ENCODE measurements at places on chromosomes 7 and 10.

DNA sequence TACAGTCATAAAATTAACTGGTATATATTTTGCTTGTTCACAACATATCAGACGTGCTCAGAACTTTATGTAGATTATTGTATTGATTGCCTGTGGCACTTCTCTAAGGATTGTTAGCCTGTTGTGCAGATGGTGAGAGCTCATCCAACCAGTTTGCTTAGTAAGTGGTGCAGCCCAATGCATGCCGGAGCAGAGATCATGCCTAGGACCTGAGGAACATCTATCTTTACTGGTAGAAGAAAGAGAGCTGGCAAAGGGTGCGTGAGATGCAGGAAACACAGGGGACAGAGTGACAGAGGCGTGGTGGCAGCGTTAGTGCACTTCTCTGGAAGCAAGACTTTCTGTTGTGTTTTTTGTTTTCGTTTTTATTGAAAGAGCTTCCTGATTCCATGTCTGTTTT lies 35.9 kb downstream of the CCM2 start:
- DNase-seq: no peak

GRCh38 chr10:43233601-43234430 lies 33.0 kb downstream of the RASGEF1A start:
- DNase-seq: no peak

- no peak for DNase-seq
Observed at GRCh38 chr7:41855798-41856197, 152.9 kb upstream of the INHBA start.

DNA sequence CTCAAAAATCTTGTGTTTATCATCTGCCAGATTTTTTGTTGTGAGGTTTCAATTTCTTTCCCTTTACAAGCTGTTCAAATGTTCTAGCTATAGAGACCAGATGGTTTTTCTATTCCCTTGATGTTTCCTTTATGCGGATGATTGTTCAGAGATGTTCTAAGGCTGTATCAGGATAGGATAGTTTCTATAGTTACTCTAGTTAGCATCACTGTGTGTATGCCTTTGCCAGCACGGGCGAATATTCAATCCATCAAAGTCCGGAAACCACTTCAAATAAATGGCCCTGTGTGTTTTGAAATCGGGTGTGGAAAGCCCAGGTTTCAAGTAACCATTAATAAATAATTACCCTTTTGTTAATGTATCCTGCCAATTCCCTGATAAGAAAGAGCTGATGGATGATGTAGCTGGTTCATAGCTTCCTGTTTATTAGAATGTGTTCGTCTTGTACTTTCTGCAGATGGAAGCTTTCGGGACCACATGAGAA lies 149.8 kb upstream of the PRKCQ start:
- DNase-seq: no peak

GRCh38 chr7:27129729-27130539 lies 623 bp downstream of the HOXA4 start:
- DNase-seq: no peak

DNA sequence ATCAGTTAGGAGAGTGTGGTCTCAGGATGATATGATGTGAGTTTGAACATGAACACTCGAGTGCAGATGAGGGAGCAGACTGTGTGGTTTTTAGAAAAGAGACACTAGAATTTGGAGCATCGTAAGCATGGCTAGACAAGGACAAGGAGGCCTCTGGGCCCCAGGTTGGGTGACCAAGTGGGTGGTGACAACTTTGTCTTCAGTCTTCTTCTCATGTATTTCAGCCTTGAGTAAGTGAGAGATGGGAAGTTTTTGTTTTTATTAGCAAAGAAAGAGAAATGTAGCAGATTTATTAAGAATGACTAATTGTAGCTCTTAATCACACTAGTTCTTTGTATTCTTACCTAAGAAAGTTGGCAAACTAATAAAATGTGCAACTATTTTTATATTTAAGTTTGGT lies 16.3 kb downstream of the TES start:
- DNase-seq: no peak

- no peak for DNase-seq
Observed at GRCh38 chr7:157431173-157431950, 94.6 kb downstream of the DNAJB6 start.

DNA sequence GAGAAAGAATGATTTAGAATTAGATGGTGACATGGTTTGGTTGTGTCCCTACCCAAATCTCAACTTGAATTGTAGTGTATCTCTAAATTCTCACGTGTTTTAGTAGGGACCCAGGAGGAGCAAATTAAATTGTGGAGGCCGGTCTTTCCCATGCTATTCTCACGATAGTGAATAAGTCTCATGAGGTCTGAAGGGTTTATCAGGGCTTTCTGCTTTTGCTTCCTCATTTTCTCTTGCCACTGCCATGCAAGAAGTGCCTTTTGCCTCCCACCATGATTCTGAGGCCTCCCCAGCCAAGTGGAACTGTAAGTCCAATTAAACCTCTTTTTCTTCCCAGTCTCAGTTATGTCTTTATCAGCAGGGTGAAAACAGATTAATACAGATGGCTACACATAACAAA lies 167.4 kb upstream of the SVIL start:
- no peak for DNase-seq

DNA sequence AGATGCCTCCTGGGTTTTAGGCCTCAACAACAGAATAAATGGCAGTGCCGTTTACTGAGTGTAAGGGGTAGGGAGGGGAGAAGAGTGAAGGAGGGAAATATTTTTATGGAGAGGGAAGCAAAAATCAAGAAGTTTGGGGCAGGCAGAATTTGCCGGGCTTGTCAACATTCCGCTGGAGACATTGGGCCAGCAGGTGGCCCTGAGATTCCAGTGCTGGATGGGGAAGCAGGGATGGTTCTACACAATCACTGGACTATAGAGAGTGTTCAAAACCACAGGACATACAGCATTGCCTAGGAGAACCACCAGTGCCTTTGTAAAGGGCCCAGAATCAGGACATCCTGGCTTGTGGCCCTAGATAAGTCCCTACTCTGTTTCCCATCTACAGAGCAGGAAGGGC lies 598.6 kb upstream of the MGMT start:
- no peak for DNase-seq

DNA sequence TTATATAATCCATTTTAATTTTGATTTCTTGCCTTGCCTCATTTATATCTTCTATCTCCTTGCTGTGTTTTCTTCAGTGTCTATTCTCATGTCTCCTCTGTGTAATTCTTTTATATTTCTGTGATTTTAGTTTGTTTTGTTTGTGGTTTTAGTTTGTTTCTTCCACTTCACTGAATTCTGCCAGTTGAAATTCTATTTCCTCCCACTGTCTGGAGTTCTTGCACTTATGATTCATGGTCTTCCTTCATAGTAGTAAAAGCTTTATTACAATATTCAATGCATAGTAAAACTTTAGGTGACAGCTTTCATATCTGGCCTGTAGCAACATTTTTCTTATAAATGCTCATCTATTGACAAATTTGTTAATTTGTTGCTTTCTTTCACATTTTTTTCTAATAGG lies 113.3 kb downstream of the MAGI2 start:
- DNase-seq: no peak

DNA sequence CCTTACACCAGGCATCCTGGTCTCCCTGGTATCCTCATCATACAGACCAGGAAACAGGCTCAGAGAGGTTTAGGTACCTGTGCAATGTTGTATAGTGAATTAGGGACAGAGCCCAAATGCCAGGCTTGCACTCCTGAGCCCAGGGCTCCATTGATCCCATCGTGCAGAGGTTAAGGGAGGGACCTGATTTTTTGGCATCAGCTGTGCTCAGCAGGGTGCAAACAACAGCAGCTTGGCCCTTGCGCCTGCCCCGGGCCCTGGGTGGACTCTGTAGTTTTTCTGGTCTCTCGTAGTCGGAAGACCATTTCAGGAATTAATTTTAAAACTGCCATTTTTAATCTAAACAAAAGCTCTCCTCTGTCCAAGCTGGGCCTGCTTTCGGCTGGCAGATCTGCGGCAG lies 79.2 kb downstream of the COL26A1 start:
- no peak for DNase-seq

DNA sequence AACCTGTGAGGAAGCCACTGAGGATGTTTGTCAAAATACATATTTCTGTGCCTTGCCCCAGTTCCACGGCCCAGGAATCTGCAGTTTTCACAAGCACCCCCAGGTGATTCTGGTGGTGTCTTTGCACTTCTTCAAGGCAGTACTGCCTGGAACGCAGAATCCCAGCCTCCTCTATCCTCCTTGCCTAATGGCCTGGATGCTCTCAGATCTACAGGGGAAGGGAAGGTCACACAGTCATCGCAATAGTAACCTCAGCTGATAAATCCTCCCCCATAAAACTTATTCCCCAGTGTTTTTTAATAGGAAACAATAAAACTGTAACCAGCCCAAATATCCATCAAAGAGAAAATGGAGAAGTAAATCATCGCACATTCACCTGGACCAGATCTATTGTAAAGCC lies 78.3 kb downstream of the EGFR start:
- DNase-seq: no peak

- DNase-seq: no peak
Observed at GRCh38 chr7:94176694-94177200, 172.6 kb upstream of the BET1 start.

DNA sequence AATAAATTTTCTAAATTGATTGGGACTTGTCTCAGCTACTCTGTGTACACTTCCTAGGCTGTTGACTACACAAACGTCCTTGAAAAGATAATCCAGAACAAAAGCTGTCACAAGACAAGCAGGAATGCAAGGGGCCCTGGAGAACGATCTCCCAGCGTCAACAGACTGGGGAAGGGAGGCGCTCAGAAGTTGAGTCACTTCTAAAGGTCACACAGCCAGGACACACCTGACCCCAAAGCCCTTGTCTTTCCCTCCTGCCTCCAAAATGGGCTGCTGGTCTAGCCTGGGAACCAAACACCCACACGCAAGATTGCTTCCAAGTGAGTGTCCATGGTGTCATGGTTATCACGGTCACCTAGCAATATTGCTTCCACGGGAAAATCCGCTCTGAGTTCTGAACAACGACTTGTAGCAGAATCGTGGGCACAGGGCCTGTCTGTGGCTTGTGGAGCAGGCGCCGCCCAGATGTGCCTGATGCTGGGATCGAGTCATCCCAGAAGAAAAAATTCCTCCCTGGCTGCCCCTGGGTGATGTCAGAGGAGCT lies 49.8 kb downstream of the SPOCK2 start:
- no peak for DNase-seq

DNA sequence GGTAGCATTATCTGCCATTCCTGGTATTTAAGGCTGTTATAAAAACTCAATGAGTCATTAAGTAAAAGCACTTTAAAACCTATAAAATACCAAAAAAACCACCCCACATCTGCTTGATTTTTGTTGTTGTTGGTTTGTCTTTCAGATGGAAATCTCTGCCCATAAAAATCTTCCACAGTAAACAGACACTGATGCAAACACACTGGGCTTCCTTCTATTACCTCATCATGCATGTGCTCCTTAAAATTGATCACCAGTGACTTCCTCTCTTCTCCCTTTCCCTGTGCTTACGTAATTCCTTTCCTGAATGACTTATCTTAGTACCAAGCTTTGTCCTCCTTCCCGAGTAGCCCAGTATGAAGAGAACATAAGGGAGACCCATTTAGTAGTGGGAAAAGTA lies 167.2 kb downstream of the EVX1 start:
- DNase-seq: no peak

- DNase-seq: no peak
Observed at GRCh38 chr10:91690996-91691676, 58.3 kb upstream of the PPP1R3C start.

GRCh38 chr7:134317434-134317833 lies 704 bp upstream of the SLC35B4 start:
- no peak for DNase-seq

DNA sequence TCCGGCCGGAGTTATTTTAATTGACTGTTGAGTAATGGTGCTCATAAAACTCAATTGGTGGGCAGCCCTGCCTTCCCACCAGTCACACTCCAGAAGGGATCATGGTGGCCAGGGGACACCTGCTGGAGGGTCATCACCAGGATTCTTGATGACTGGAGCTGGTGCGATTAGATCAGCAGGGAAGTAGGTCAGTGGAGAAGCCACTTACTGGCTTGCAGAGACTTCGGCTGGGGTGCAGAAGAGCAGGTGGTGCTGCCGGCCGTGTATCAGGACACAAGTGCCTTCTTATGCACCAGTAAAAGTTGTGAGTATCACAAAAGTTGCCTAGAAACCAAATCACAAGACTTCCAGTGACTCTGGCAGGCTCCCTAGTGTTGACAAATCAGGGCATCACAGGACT lies 82.6 kb upstream of the CHCHD3 start:
- no peak for DNase-seq

All from activated naive CD4-positive, alpha-beta T cell (primary cell).